Stimulated activated CD4-positive, alpha-beta T cell treated with anti-CD3 and anti-CD28 coated beads, Interleukin-12 subunit alpha, Interleukin-12 subunit beta, amount 100 ng/mL, for 4 hours (primary cell): ENCODE measurements at places on chromosomes 1 and 21.
A peak's percentile ranks its signal among the peaks of the same experiment; 100 is the strongest.

DNA sequence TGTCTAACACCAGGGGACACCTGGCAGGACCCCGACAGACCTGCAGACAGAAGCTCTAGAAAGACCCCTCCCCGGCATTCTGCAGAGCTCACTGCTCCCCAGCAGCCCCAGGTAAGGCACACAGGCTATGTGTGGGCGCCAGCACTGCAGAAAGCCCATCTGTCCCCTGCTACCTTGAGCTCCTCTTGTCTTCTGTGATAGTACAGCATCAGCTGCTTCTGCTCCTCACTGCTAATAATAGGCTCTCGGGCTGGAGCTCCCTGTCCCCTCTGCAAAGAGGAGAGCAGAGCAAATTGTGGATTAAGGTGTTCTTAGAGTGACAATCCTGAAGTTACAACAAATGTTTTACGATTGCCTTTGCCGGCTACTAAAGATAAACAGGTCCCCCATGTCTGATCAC, 10.1 kb downstream of the CFAP298 start:
- no peak for DNase-seq

DNA sequence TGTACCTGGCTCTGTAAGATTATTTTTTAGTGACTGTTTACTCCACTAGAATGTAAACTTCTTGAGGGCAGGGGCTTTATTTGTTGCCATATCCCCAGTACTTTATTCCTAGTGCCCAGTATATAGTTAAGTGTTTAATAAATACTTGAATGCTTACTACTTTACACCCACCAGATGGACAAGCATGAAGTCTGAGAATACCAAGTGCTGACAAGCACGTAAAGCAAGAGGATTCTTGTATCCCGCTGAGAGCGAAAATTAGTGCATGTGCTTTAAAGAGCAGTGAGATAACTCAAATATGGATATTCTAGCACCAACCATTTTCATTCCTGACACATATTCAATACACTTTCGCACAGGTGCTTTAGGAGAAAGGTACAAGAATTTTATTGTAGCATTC, 1.5 kb upstream of the SCCPDH start:
- no peak for DNase-seq

DNA sequence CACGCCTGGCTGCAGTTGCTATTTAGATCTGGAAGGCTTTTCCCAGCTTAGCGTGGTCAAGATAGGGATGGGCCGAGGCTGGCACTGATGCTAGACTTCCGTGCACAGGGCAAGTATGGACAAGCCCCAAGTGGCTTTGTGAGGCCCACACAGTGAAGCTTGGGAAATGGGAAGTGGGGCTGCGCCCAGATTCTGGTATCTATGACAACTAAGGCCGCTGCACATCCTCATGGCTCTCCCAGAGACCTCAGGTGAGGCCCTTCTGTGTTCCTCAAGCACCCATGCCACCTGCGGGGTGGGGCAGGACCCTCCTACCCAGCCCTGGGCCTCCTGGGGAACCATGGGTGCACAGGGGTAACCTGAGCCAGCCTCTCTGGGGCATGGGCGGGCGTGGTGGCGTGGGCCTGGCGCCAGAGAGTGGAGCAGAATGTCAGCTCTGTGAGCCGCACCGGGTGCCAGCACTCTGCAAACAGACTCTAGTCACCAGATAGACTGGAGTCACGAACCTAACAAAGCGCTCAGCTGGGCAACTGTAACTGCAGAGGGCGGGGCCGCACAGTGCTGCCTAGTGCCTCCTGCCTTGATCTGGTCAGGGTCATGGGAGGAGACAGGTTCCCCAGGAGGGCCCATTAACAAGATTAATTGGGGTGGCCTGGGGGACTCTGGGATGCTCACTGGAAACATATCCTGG, 46.4 kb downstream of the ELF3 start:
- DNase-seq = no peak

DNA sequence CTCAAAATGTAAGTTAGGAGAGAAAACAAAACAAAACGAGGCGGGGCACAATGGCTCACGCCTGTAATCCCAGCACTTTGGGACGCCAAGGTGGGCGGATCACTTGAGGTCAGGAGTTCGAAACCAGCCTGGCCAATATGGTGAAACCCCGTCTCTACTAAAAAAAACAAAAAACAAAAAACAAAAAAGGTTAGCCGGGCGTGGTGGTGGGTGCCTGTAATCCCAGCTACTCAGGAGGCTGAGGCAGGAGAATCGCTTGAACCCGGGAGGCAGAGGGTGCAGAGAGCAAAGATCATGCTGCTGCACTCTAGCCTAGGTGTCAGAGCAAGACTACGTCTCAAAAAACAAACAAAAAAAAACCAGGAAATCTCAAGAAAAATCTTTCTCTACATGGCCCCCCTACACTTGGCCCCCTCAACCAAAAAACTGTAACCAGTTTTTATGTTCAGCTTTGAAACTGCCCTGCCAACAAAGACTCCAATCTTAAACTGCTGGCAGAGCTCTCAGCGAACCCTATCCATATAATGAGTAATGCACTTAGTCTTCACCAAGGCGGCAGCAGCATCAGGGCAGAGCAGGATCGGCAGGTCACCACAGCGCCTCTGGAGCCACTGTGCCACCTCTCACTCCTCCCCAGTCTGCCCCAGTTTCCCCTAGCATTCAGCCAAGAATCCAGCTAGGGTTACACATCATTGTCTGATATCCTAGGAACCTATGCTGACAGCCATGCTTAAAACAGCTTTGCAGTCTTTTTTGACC, 71.7 kb downstream of the JAK1 start:
- no peak for DNase-seq

DNA sequence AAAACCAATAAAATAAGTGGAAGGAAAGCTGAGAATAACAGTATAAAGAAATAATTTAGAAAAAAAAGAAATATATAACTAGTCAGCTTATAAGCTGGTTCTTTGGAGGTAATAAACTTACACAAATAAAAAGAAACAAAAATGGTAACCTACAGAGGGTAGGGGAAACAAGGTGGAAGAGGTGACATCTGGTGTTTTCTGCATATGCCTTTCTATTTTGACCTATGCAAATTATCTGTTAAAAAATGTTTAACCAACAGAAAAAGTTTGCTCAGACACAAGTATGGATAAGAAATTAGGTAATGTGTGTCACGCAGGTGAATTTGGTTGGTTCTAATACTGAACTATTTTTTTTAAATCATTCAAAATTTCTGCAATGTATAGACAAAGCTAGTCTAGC, 53.6 kb upstream of the DMRTA2 start:
- DNase-seq = no peak

DNA sequence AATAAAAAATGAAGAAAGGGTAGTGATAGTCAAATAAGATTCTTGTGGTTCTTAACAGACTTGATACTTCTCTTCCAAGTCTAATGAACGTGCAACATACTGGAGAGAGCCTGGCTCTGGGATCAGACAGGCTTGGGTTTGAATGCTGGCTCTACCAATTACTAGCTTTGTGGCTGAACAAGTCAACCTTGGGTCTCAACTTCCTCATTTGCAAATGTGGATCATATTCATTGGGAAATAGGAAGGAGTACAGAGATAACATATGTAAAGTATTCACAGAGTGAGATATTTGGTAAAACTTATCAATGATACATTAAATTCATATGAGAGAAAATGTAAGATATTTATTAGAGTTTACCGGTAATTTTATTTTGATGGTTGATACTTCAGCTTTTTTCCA, 2.0 kb downstream of the EDEM3 start:
- no peak for DNase-seq

- peak; percentile 9 for DNase-seq
Measured at GRCh38 chr1:172266528-172267174, 153.8 kb upstream of the C1orf105 start.

DNA sequence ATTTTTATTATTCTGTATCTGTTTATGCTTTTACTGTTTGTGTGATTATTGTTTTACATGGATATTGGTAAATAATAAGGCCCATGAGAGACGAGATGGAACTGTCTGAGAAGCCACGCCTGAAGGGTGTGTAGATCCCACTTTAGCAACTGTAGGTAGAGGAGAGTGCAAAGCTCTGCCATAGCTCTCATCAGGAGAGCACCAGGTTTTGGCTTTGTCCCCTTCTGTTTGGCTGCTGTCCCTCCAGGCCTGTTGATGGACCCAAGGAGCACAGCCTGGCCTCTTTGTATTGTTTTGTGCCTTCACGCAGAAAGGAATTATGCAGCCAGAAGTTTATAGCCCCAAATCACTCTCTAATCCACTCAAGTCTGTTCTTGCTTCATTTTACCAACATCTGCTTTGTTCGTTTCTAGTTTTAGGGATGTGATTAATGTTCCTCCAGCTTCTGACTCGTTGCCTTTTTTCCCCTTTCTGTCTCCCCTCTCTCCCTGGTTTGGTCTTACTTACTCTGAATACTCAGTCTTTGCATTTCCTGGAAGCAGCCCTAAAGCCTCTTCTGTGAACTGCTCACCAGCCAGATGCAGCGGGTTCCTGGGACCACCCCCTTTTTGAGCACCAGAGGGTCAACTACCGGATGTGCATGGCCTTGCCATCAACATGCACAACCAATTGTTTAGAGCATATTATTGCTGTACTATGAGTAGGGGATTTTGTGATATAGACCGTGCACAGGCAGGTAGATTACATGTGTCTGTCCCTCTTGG, 127.3 kb downstream of the HHAT start:
- no peak for DNase-seq

- no peak for DNase-seq
Measured at GRCh38 chr1:170727963-170728362, 64.0 kb downstream of the PRRX1 start.

DNA sequence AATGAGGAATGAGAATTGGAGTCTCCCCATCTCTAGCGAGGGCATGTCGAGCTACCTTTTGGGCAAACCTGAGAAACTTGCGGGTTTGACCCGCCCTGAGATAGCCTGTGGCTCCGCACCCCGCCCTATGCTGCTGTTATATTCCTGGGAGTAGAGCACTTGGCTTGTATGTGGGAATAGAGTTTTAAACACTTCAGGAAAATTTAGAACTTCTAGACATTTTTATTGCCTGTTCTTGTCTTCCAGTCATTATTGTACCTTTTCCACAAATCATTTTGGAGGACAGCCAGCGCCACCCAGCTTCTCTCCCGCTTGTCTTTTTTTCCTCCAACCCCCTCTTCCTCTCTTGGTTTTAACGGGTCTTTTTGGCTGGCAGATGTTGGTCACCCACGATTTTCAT, 738 bp downstream of the GNPAT start:
- no peak for DNase-seq

DNA sequence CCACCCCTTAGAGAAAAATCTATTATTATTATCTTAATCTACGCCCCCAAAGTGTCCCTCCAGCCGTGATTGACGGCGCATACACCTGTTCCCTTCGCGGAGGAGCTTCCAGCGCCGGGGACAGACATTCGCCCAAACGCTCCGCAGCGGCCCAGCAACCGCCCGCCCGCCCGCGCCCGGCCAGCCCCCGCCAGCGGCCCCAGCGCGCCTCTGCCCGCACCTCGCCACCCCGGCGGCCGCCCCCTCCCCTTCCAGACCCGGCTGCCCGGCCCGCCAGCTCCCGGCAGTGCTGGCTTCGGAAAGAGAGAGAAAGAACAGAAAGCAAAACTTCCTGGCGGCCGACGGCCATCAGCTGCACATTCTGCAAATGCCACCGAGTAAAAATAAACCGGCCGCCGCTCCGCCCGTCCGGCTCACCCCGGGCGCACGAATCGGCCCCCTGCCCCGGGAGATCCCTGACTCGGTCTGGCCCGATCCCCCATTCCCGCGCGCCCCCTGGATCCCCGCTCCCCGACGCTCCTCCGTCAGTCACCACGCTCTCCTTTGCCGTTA, 1.6 kb downstream of the CASZ1 start:
- DNase-seq = no peak

DNA sequence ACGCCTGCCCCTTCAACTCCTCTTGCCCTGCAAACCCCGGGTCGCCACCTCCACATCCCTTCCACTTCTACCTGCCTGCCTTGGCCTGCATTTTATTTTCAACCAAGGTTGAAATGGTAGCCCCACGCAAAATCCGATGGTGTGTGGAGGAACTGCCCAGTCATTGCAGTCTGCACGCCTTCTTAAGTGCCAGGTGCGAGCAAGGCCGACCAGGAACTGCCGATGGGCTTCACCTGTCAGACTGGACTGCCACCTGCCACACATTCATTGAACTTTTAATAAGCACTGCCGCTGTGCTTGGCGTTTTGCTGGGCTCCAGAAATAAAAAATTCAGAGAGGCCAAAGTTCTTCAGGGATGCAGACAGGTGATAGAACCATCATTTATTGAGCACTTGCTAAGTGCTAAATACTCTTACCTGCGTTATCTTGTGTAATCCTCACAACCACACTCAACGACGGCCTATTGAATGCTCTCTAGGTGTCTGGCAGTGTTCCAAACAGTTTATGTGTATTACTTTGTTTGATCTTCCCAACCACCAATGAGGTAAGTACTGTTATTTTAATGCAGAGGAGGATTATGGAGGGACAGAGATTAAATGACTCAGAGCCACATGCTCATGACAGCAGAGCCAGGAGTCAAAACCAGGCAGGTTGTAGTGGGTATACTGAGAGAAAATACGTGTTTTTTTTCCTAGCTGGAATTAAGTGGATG, 36.2 kb downstream of the CACHD1 start:
- DNase-seq = peak; percentile 4

DNA sequence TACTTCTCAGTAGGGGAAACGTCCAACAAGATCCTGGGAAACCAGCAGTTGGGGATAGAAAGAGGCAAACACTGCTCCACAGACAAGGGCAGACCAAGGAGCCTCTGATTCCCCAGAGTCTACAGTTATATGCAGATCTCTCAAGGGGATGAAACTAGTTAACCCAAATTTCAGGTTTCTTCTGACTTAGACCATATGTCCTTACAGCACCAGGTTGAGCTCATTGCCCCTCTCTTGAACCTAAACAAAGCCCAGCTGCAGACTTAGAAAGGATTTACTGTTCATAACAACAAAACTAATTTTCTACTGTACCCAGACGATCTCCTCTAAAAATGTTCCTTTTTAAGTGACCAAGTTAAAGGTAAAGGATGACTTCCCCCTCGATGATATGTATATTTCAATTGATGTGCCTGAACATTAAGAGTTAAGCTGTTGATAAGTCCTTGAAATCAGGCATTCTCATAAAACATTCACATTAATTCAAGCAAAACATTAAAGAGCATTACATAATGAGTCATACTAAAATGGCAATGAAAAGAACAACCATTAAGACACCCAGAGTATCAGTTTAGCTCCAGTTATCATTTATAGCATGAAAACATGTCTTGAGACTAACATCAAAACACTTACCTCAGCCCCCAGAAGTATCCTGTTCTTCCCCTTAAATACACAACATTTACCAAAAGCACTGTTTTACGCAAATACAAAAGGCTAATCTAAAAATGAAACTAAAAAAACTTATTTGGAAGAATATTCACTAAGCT, 24.1 kb downstream of the SMYD3 start:
- no peak for DNase-seq

DNA sequence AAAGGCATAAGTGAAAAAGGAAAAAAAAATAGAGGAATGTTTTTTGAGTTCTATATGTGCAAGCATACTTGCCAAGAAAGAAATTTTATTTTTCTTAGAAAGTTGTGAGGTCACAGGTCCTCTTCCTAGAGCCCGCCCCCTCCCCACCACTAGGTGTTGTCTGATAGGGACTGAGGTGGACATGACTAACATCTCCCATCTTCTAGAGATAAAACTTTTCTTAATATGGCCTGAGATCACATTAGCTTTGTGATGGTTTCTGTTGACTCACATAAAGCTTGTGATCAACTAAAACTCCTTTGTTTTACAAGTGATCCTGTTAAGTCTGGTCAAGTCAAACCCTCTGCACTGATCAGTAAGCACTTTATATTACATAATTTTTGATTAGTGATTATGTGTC, 33.4 kb upstream of the CITED4 start:
- no peak for DNase-seq

GRCh38 chr1:50418600-50419109, 4.6 kb downstream of the DMRTA2 start:
- no peak for DNase-seq

GRCh38 chr1:91769742-91770141, 116.2 kb downstream of the TGFBR3 start:
- no peak for DNase-seq

- no peak for DNase-seq
Measured at GRCh38 chr1:207867136-207868109, 43.5 kb downstream of the CD34 start.
